Activated CD4-positive, alpha-beta memory T cell treated with anti-CD3 and anti-CD28 coated beads for 36 hours (primary cell): ENCODE measurements at places on chromosomes 5 and 9. TPM values are rescaled to one million over a fixed set of nuclear protein-coding genes. Genes with fewer than 3 reads are reported as not detected.

DNA sequence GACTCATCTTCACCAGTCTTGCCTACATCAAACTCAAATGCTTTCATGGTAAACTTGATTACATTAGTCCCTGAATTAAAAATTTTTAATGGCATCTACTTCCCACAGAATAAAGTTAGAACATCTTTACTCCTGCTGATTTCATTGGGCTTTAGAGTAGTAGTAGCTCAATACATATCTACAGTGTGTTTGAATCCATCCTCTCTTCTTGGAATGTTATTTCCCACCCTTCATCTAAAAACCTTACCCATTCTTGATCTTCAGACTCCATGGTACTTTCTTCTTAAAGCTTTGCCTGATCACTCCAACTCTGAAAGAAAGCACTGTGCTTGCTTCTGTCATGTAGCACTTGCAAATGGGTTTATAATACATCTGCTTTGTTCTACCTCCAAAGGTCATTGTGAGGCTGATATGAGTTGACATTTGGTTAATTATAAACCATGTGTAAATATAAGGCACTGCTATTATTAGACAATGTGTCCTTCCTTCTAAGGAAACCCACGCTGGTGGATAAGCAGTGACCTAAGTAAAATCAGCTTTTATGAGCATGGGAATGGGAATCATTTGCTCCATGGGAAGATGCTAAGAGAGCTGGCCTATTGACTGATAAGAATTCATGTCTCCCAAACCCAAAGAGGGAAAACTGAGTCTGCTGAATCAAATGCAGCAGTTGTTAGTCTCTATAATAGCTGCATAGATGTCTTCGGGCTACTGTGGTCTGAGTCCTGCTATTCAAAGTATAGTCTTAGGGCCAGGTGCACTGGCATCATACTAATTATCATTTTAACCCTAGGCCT lies 7.5 kb upstream of the PRLR start:
- no peak for DNase-seq
- no peaks in the 10 kb centered on the region for H3K36me3 ChIP-seq
- H3K4me1 ChIP-seq, result no peaks in the 10 kb centered on the region
- no peak overlapping the region for H3K4me3 ChIP-seq
- peaks cover 4% of the 10 kb centered on the region for H3K27me3 ChIP-seq

DNA sequence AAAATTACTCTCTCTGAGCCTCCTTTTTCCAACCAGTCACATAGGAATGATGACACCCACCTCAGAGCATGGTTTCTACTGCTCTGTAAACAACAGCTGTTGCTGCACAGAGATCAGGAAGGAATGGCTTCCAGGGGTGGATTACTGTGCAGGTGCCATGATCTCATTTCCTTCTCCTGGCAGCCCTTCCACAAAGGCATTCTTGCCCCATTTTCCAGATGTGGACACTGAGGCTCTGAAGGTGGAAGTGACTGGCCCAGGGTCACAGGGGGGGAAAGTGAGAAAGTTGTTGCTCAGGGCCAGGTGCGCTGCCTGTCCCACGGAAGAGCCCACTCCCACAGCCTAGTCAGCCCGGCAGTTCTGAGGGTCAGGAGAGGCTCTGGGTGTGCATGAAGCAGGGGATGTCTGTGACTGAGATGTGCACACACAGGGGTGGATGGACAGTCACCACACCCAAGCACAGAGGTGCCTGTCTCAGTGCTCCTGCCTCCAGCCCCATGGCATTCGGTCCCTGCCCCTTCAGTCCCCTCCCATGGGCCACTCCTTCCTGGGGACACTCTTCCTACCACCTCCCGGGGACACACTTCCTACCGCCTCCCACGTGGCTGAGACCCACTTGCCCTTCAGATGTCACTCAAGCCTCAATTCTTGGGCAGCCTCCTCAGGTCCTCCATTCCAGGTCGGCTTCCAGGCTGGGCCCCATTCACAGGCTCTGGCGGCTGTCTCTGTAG lies 17.0 kb downstream of the FGFR4 start:
- H3K27me3 ChIP-seq, result peaks cover 9% of the 10 kb centered on the region
- no peaks in the 10 kb centered on the region for H3K4me1 ChIP-seq
- H3K27ac ChIP-seq, result no peak overlapping the region

DNA sequence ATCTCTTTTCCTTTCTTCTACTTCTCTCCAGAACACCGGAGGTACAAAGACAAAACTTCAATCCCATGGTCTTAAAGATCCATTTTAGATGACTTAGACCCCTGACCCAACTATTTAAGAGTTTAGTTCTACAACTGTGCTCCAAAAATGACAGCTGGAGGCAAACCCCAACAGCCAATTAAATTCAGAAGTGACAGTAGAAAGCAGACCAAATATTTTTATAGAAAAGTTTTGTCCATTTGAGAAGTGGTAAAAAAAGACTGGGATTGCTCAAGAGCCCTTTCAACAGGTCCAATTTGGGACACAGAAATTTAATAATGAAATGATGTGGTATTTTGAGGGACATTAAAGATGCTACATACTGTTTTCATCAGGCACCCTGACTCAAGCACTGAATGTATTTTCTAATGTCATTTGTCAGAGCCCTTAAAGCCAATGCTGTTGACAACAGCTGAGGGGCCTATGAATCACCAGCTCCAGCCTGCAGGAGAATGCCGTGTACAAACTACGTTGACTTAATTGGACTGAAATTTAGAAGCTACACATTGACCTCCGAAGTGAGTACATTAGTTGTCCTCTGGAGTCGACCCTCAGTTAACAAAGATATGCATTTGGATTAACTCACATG lies 147.5 kb upstream of the PIK3R1 start:
- no peaks in the 10 kb centered on the region for H3K27me3 ChIP-seq
- no peak for DNase-seq
- no peaks in the 10 kb centered on the region for H3K36me3 ChIP-seq
- no peak overlapping the region for H3K27ac ChIP-seq
- H3K4me3 ChIP-seq, result no peak overlapping the region

The SPOCK1 gene
- not detected for total RNA-seq

The PCDHB7 gene
- not detected for total RNA-seq

The SLC25A2 gene
- total RNA-seq, result 0.31 TPM

The EGFLAM gene
- total RNA-seq, result not detected
